Activated CD4-positive, alpha-beta T cell treated with anti-CD3 and anti-CD28 coated beads, Interleukin-2, amount 10 ng/mL, durations not matched to agents 24 days and 14 days (primary cell): ENCODE measurements at places on chromosomes 4 and X.

DNA sequence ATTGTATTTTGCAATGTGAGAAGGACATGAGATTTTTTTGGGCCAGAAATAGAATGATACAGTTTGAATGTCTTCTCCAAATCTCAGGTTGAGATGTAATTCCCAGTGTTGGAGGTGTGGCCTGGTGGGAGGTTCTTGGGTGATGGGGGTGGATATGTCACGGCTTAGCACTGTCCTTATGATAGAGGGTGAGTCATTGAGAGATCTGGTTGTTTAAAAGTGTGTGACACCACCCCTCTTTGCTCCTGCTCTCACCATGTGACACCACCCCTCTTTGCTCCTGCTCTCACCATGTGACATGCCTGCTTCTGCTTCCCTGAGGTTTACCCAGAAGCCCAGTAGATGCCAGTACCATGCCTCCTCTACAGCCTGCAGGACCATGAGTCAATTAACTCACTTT, 1226.9 kb downstream of the PCDH7 start:
- no peak for DNase-seq

DNA sequence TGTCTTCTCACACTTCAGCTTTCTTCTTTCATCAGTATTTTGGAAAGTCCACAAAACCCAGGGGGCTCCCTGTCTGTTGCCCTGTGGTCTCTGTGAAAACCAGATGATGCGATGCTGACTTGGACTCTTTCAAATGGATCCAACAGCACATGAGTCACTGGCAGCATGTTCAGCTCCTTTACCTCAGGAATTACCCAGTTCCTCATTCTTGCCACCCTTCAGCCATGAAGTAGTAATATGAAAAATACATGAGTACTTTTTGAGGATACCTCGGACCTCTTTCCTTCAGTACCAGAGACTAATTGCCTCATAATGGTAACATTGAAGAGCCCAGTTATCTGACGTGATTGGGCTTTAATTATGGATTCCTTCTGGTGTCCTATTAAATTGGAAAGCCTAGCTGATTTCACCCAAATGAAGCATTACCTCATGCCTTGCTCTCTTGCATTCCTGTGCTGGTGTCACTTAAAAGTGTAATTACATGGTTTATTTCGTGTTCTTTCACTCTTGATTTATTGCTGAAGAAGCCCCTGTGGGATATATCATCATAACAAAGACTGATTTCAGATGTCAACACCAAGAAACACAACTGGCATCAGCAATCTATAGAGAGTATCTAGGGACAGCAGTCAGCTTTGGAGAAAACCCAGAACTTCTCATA, 63.4 kb downstream of the NFKB1 start:
- no peak for DNase-seq

- DNase-seq = no peak
Observed at GRCh38 chr4:6591313-6591712, 16.3 kb downstream of the MAN2B2 start.

DNA sequence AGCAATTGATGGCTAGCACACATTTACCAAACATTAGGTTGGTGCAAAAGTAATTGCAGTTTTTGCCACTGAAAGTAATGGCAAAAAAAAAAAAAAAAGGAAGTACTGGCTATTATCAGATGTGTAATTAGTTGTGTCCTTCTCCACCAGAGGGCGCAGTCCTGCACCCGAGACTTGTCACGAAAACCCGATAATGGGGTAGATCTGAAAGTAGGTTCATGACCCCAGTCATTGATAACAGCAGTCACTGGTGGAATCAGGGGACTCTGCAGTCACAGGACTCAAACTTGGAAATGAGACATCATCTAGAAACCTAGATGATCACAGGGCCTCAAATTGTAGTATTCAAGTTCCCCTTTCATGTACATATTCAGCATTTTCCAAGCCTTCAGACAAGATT, 13.1 kb upstream of the ACOT9 start:
- DNase-seq = peak; percentile 88

GRCh38 chr4:184101711-184102110, 116.0 kb downstream of the ENPP6 start:
- DNase-seq = no peak

DNA sequence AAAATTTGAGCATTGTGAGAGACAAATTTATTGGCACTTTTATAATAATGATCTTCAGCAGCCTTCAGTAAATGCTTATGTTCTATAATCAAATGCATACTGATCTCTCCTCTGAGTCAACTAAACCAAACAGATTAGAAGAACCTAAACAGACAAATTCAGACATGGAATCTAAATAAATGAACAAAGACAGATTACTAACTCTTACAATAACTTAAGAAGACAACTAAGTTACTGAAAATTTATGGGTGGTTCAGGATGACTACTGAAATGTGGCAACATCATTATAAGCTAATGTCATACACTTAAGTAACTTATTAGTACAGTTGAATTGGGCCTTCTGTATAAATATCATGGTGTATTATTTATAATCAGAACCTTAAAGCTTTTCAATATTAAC, 127.3 kb downstream of the NEK1 start:
- no peak for DNase-seq

DNA sequence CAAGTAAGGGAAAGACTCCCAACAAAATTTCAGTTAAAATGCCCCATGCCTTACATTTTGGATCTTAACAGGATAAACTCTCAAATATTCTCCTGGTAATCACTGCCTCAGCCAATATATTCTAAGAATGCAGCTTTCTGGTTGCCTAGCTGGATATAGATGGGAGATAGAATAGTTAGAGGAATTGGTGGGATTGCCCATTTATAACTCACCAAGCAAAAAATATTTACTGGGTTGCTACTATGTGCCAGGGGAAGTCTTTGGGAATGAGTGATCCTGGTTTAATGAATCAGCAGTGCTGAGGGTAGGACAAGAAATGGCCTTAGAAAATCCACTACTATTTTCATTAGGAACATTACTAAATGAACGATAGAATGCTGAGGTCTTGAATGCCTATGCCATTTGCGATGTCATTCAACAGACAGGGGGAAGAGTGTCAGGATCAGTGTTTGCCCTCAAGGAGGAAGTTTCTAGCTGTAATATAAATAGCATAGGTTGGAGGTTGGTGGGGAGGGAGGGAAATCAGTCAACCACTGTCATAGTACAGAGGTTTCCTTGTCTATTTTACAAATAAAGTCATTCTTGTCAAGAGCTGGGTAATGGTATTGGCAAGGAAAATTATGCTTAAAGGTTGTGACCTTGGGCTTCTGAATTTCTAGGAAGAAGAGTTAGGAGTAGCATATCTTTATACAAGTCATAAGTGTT, 63.5 kb downstream of the ENOPH1 start:
- DNase-seq = no peak

- peak; percentile 65 for DNase-seq
Observed at GRCh38 chr4:128068918-128069317, 7.8 kb downstream of the LARP1B start.

DNA sequence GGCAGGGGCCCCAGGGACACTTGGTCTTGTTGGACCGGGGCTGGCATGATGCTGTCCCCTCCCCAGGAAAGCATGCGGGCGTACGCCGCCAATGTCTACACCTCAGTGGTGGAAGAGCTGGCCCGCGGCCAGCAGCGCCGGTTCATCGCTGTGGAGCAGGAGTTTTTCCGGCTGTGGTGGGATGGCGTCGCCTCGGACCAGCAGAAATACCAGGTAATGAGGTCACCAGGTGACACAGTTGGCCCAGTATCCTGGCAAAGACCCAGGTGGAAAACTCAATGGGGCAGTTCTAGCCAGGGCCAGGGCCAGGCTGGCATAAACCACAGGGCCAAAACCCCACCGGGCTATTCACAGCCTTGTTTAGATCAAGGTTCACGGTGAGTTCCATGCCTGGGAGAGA, 1.5 kb downstream of the MAN2B2 start:
- no peak for DNase-seq
